ENCODE measurements at places on chromosomes 1 and 21.

GRCh38 chr21:28751176-28751575 lies 241.5 kb downstream of the LTN1 start:
- DNase-seq: no peak

- DNase-seq: no peak
Measured at GRCh38 chr21:33401630-33401992, 1.6 kb upstream of the IFNGR2 start.

- no peak for DNase-seq
Measured at GRCh38 chr1:185314411-185314810, 2.6 kb downstream of the IVNS1ABP start.

GRCh38 chr1:81237473-81238089 lies 563.2 kb upstream of the ADGRL2 start:
- no peak for DNase-seq

DNA sequence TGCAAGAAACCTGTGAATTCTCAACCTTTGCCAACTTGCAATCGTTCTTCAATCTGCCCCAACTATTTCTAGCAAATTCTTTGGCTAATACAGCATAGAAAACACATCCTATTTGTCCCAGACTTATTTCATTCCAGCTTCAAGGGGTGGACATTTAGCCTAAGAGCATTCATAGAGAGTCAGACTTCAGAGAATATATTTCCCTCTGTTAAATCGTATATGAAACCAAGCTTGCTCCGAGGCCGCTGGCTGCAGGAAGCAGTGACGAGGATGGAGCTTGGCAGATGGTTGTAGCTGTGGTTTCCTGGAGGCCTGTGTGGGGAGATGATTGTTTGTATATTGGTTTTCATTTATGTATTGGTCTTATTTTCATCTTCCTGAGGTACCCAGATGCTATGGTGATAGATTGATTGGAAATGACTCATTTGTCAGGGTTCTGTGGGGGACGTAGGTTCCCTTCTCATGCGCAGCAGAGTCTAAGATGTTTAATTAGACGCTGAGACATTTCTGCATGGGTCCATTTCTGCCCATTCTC lies 26.1 kb downstream of the MAN1C1 start:
- peak; percentile 28 for DNase-seq

GRCh38 chr1:1206966-1207531 lies 657 bp upstream of the TNFRSF18 start:
- no peak for DNase-seq

DNA sequence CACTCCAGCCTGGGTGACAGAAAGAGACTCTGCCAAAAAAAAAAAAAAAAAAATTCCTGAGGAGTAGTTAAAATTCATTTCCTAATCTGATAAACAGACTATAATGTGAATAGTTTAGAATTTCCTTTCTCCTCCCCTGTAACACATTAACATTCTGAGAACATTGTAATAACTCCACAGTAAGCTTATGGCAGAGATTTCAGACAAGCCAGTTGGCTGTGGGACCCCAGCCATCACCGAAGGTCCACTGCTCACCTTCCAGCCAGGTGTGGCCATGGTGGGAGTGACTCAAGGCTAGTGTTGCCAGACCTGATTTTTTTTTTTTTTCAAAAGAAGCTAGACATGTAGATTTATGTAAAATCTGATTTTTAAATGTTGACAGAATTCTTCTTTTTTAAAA lies 11.8 kb downstream of the KANK4 start:
- no peak for DNase-seq

DNA sequence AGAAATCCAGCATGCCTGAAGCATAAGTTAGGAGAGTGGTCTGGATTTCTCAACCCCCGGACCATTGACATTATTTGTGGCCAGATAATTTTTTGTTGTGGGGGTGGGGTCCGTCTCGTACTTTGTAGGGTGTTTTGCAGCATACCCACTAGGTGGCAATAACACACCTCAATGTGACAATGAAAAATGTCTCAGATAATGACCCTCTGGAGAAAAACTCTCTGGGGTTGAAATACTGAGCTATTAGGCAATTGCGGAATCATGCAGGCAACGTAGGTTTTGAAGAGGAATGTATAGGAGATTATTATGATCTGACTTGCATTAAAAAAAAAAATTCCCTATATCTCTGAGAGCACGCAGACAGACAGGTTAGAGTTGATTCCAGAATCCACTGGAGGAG lies 25.3 kb upstream of the RRP15 start:
- no peak for DNase-seq

GRCh38 chr21:16644685-16645084 lies 868.2 kb upstream of the CXADR start:
- no peak for DNase-seq

DNA sequence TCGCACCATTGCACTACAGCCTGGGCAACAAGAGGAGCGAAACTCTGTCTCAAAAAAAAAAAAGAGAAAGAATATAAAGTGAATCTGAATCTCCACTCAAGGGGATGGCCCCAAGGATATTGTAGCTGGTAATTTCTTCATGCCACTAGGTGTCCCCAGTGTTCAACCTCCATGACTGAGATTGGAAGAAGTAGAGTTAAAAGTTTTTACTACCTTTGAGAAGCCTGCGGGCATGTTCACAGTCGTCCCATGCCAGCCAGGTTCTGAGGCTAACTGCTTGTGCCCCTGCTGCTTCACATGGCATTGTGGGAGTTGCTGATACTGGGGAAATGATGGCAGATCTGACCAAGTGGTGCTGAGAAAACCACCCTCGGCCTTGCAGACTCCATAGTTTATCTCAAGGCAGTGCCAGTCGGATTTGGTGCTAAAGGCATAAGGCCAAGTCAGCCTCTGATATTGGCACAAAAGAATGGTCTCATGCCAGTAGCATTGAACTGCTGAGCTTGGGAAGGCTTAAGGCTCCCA lies 10.8 kb upstream of the SHISA4 start:
- DNase-seq: no peak

GRCh38 chr1:155961937-155962336 lies 16.4 kb downstream of the ARHGEF2 start:
- no peak for DNase-seq

GRCh38 chr1:7380712-7381111 lies 390.4 kb upstream of the VAMP3 start:
- no peak for DNase-seq

GRCh38 chr21:16608209-16608830 lies 878.5 kb downstream of the USP25 start:
- DNase-seq: no peak

DNA sequence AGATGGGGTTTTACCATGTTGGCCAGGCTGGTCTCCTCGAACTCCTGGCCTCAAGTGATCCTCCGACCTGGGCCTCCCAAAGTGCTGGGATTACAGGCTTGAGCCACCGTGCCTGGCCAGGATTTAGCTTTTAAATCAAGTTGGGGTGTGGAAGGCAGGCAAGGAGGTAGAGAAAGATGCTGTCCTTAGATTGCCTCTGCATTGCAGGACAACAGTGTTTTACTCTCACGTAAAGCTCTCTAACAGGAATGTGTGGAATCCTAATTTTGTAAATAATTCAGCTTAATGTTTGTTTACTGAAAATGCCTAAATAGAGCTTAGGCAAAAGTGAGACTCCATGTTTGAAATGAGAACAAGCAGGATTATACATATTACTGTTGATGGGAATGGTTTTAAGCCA lies 29.5 kb upstream of the TGFB2 start:
- no peak for DNase-seq

GRCh38 chr21:45713613-45714012 lies 70.1 kb downstream of the PCBP3 start:
- DNase-seq: no peak

DNA sequence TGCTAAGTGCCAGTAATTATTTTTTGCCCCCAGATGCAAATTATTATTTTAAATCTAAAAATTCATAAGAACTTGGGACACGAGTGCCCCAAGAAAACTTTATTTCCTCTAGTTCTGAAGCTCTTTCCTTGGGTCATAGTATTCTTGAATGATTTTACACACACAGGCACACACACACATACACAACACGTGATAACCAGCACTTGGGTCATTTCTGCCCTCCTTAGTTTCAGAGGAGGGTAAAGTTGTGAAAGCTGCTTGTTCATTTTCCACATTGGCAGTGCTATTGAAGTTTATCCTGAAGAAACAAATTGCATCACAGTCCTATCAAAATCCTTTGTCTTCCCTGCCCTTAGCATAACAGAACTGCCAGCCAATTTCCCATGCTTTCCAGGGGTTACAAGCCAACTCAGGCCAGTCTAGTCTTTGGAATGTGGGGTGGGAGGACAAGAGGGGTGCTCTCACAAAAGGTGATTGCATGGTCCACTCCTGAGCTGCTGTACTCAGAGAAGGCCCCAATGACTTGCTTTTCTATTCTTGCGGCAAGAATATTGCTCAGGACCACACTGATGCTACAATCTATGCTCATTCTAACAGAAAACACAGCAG lies 98.5 kb upstream of the POGK start:
- no peak for DNase-seq

GRCh38 chr1:206082831-206083695 lies 30.1 kb downstream of the RHEX start:
- DNase-seq: no peak

GRCh38 chr1:243921111-243921510 lies 71.1 kb upstream of the AKT3 start:
- no peak for DNase-seq

- DNase-seq: no peak
Measured at GRCh38 chr1:230543085-230543484, 99.2 kb upstream of the COG2 start.

GRCh38 chr1:195054217-195054687 lies 1554.0 kb downstream of the KCNT2 start:
- no peak for DNase-seq

DNA sequence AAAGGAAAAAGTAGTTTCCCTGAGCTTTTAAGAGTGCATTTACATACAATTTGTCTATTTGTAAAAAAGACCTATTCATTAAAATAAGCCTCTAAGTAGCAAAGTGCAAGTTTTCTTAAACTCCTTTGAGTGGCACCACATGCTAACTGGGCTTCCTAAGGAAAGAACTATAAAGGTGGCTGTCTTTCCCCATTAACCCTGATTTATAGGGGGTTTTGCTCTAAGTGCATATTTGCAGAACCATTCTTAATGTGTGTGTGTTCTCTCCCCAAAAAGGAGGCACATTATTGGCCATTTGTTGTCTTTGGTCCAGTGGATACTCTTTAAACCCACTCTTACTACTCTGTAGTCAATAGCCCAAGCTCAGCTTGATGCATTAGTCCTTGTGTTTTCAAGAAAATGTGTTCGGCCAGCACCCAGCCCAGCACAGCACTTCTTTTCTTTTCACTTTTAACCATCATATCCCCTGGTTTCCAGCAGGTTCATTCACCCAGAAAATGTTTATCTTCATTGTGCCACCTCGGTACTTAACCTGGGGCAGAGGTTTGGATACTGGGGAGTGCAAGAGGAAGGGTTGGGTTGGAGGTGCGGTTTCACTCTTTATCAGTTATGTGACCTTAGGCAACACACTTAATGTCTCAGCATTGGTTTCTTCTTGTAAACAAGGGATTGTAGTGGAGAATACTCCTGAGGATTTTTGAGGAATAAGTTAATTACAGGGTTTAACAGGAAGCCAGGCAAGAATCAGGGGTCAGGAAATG lies 161.9 kb upstream of the UBE2U start:
- DNase-seq: no peak

DNA sequence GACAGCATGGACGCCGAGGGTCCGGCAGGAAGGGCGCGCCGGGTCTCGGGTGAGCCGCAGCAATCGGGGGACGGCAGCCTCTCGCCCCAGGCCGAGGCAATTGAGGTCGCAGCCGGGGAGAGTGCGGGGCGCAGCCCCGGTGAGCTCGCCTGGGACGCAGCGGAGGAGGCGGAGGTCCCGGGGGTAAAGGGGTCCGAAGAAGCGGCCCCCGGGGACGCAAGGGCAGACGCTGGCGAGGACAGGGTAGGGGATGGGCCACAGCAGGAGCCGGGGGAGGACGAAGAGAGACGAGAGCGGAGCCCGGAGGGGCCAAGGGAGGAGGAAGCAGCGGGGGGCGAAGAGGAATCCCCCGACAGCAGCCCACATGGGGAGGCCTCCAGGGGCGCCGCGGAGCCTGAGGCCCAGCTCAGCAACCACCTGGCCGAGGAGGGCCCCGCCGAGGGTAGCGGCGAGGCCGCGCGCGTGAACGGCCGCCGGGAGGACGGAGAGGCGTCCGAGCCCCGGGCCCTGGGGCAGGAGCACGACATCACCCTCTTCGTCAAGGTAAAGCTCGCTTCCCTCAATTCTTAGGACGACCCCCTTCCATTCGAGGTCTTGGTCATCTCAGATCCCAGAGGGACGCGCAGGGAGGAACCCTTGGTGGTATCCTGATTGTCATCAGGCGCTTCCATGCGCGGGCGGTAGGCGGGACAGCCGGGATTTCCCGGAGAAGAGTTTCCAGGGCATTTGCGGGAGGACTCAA lies 1.6 kb downstream of the CLIC6 start:
- no peak for DNase-seq

- no peak for DNase-seq
Measured at GRCh38 chr1:192756847-192757246, 52.0 kb upstream of the RGS2 start.

GRCh38 chr1:24946861-24947658 lies 17.0 kb upstream of the RUNX3 start:
- no peak for DNase-seq

DNA sequence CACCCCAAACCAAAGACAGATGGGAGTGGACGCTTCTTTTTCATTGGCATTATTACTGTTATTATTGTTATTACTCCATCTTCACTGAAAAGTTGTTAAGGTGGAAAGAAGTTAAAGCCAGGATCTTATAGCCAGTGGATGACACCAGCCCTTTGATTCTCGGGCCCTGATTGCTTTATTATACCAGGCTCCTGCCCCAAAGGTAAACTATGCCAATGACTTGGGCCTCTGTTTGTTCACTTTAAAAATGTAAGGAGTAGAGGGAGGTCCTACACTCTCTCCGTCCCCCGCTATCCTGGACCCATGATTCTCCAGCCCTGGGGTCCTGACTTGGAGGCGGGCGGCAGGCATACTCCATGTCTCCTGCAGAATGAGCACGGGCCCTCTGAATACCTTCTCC lies 106.8 kb downstream of the TOMM20 start:
- DNase-seq: no peak

DNA sequence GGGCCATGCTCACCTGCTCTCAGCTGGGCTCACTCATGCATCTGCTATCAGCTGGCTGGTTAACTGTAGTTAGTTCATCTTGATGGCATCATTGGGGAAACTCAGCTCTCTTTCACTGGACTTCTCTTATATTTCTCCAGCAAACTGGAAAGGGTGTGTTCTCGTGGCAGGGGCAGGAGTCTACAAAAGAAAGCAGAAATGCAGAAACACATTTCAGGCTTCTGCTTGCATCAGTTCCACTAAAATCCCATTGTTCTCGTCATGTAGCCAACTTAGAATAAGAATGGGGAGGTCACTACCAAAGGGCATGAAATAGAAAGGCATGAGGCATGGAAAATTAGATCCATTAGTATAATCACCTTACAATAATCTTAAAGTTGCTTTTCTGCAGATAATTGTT lies 207.3 kb downstream of the NRIP1 start:
- DNase-seq: no peak
